ENCODE measurements at places on chromosomes 5 and 9.
A peak's percentile ranks its signal among the peaks of the same experiment; 100 is the strongest.

- peak; percentile 53 for DNase-seq
Measured at GRCh38 chr5:180799902-180800801, 2.5 kb downstream of the MGAT1 start.

- DNase-seq, result no peak
Measured at GRCh38 chr9:106626936-106627335, 236.0 kb upstream of the ZNF462 start.

GRCh38 chr5:100900796-100901781 lies 2.0 kb downstream of the ST8SIA4 start:
- peak; percentile 77 for DNase-seq

- DNase-seq, result no peak
Measured at GRCh38 chr5:132456987-132457361, 33.6 kb downstream of the IRF1 start.

DNA sequence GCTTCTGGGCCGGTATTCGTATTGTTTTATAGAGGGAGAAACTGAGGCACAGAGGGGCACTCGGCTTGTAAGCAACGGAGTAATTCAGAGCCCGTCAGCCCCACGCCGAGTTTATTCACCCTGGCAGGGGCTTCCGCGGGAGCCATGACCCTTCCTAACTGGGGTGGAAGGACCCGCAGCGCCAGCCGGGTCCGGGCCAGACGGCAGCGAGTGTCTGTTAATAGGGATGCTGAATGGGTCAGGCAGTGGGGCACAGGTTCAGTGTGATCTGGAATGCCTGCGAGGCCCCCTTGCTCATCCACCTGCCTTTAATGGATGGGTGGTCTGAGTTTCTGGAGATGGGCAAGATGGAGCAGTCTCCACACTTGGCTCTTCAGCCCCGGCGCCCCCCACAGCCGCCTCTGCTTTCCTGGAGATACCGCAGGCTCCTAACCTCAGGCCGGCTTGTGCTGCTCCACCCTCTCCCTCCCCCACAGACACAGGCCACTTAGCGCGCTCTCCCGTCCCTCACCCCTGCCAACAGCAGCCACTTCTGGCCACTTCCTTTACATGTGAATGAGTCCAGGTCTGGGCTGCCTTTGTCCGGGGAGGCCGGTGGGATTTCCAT lies 147.1 kb downstream of the ERCC6L2 start:
- DNase-seq, result no peak

DNA sequence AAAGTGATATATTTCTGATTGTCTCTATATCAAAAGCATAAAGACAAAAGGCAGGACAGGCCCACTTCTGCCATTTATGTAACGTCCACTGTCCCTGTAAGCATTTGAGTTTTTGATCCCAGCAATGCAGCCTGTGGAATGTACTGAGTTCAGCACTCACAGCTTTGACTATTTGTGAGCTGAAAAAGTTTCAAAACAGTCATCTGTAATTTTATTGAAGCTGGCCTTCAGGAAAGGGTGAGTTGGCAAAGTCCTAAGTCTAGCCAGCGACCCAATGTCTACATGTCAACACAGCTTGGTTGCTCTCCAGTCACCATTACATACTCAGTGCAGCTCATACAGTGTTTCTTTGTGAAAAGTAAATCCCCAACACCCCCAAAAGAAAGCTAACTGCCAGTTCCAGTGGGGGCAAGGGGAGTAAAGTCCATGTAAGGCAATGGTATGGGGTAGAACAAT lies 9.7 kb downstream of the LIFR start:
- no peak for DNase-seq

DNA sequence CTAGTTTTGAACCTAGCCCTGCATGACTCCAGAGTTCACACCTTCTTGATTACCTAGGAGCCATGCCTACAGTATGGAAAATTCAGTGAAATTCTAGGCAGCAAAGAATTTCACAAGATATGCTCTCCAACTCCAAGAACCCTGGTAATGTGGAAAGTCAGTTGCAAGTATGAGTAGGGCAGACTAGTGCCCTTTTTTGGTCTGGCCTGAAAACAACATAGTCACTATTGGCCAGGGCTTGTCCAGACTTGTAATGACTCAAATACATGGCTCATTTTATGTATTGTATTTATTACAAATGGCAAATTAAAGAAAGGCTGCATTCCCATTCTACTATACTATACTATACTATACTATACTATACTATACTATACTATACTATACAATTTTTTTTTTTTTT lies 160.4 kb downstream of the ESM1 start:
- no peak for DNase-seq

DNA sequence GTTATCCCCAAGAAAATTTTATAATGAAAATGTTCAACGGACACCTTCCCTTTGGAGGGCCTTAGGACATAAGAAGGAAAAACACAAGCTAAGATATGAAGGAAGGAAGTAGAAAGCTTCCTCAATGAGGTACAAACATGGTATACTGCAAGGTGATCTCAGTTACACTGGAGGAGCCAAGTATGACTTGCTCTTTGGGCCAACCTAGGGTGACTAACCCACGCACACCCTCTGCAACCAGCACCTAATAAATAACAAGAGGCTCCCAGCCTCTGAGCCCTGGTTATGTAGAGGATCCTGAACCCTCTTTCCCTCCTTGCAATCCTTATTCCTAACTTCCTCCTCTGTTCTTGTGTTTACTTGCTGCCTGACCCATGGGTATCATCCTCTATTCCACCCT lies 38.3 kb upstream of the KCNV2 start:
- DNase-seq, result no peak

- no peak for DNase-seq
Measured at GRCh38 chr9:72858089-72858912, 94.6 kb downstream of the ALDH1A1 start.

DNA sequence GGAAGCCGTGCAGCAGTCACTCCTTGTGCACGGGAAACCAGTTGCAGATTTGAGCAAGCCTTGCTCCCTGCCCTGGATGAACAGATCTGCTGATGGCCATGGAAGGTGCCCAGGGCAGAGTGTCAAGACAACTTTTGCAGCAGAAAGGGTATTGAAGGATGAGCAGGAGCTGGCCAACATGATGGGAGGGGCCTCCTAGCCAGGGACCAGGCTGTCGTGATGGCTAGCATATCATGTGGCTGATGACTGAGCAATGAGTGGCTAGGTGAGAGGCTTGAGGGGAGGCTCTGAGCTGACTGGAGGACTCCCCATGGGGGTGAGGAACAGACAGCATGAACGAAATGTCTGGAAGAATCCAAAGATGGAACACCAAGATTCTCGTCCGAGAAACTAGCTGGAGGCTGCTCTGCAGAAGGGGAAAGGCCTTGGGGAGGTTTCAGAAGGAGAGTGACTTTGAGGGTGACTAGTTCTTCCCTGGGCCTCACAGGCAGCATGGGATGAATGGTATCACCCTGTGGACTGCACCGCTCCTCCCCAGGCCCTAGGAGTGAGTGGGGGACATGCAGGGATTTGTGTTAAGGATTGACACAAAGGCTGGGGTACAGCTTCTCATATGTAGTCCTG lies 18.5 kb downstream of the PPARGC1B start:
- no peak for DNase-seq

DNA sequence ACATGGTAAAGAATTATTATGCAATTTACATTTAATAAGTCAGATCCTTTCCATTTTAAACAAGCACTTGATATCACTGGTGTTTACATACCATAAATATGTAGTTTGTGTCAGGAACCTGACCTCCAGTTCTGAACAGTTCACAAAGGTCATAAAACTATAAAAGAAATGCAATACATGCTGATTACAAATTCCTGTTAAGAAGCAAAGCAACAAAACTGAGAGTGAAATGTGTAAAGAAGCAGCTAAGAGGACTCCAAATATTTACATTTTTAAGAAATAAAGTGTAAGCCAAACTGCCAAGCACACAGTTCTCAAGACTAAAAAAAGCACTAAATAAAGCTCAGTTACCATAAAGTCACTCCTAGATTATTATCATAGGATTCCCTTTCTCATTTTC lies 17.4 kb upstream of the SCAI start:
- DNase-seq, result no peak

DNA sequence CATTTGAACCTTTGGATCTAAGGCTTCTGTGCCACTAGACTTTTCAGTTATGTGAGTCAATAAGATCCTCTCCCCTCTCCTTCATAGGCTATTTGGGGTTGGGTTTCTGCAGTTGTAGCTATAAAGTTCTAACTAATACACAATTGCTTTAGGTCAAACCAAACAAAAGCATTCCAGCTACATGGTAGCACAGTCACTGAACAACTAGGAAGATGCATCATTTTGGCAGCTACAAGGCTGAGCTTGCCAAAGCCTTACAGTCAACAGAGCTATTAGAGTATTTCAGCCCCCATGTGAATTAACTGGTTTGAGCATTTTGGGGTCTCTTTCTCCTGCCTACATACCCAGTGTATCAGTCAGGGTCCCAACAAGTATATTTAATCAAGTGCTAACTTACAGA lies 234.6 kb downstream of the ZNF608 start:
- DNase-seq, result no peak

DNA sequence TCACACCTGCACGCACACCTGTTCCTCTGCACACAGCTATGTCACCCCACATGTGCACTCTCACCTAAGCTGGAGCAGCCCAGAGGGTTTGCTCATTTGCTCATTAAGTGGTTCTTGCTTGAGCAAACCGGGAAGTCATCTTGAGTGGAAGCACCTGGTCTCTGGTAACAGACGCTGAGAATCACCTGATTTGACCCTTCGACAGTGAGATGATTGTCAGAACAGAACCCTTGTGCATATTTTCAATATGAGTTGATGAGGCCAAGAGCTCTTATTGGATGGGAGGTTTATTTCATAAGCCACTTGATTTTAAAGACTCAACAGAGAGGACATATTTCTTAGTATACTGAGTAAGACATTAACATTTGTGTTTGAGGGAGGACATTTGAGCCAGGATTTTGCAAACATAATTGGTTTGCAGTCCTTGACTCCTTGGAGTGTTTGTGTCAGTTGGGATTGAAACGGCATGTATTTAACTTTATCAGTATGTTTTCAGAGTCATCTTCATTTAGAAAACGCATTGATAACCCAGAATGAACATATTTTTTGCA lies 22.1 kb upstream of the LPCAT1 start:
- DNase-seq, result peak; percentile 26

- no peak for DNase-seq
Measured at GRCh38 chr9:117268847-117269446, 145.9 kb downstream of the ASTN2 start.

- DNase-seq, result no peak
Measured at GRCh38 chr9:14423815-14424261, 109.9 kb upstream of the NFIB start.

DNA sequence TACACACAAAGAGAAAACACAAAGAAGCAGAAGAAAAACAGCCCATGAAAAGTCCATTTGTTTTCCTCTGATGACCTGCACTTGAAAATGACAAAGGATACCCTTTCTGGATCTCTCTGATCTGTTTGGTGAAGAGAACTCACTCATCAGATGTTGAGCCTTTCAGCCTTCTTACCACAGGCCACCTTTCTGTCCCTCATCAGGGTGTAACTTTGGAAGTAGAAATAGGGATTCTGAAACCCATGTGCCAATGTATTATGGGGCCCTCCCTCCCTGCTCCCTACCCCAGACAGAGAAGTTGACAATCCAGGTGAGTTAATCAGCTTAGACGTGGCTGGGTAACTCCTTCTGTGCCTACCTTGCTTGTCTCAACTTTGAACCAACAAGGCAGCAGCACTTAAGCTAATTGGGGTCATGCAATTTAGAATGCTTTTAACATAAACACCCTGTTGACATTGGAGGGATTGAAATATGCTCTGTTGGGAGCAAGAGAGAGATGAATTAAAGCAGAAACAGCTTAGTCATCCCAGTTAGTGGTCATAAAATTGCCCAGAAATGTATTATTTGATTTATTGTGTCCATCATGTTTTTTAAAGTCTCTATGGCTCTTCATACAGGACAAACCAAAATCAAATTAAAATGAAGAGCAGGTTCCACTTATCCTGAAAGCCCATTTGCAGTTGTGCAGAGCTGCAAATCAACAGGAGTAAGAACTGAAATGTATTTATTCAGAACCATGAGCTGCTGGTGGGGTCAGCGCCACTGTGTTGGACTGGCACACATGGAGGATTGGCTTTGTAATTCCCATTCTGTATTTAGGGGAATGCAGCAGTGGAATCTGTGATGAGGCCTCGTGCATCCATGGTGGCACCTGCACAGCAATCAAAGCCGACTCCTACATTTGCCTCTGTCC lies 132.0 kb downstream of the LIFR start:
- DNase-seq, result no peak

Measured in right atrium auricular region (tissue), 2 donors.